Activated CD4-positive, alpha-beta T cell treated with anti-CD3 and anti-CD28 coated beads for 36 hours (primary cell): ENCODE measurements at places on chromosomes 3 and 15.

GRCh38 chr15:74179983-74180880 lies 6.7 kb downstream of the ISLR start:
- no peak overlapping the region for H3K4me3 ChIP-seq
- H3K4me1 ChIP-seq, result no peaks in the 10 kb centered on the region
- H3K27ac ChIP-seq, result no peak overlapping the region
- DNase-seq, result no peak

- no peaks in the 10 kb centered on the region for H3K27me3 ChIP-seq
- peaks cover 13% of the 10 kb centered on the region for H3K4me1 ChIP-seq
- no peaks in the 10 kb centered on the region for H3K36me3 ChIP-seq
- no peak overlapping the region for H3K4me3 ChIP-seq
- DNase-seq, result no peak
Observed at GRCh38 chr3:129233538-129233937, 15.9 kb upstream of the COPG1 start.

GRCh38 chr15:66899555-66900350 lies 165.6 kb upstream of the SMAD3 start:
- H3K27ac ChIP-seq, result no peak overlapping the region
- DNase-seq, result no peak
- no peak overlapping the region for H3K4me3 ChIP-seq
- H3K4me1 ChIP-seq, result peaks cover 2% of the 10 kb centered on the region

DNA sequence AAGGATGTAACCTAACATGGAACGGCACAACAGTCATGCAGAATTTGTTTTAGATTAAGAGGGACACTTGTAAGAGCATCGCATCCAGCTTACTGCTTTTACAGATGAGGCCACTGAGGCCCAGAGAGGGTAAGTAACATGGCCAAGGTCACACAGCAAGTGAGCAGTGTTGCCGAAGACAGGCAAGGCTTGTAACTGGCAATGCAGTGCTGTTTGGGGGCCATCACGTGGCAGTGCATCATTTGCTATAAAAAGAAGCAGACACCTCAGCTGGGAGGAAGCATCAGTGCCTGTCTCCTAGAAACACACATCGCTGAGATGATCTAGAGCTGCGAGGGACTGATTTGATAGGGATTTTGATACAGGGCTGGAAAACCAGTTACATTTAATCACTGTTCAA lies 108.2 kb upstream of the PROK2 start:
- H3K27me3 ChIP-seq, result peaks cover 10% of the 10 kb centered on the region
- H3K27ac ChIP-seq, result no peak overlapping the region
- H3K4me1 ChIP-seq, result no peaks in the 10 kb centered on the region
- no peak overlapping the region for H3K4me3 ChIP-seq
